Activated CD4-positive, alpha-beta T cell treated with anti-CD3 and anti-CD28 coated beads, Interleukin-10, Interleukin-2, amounts not matched to agents 100 ng/mL and 50 ng/mL, durations not matched to agents 16 hours and 8 hours (primary cell): ENCODE measurements at places on chromosomes 5 and 9.

DNA sequence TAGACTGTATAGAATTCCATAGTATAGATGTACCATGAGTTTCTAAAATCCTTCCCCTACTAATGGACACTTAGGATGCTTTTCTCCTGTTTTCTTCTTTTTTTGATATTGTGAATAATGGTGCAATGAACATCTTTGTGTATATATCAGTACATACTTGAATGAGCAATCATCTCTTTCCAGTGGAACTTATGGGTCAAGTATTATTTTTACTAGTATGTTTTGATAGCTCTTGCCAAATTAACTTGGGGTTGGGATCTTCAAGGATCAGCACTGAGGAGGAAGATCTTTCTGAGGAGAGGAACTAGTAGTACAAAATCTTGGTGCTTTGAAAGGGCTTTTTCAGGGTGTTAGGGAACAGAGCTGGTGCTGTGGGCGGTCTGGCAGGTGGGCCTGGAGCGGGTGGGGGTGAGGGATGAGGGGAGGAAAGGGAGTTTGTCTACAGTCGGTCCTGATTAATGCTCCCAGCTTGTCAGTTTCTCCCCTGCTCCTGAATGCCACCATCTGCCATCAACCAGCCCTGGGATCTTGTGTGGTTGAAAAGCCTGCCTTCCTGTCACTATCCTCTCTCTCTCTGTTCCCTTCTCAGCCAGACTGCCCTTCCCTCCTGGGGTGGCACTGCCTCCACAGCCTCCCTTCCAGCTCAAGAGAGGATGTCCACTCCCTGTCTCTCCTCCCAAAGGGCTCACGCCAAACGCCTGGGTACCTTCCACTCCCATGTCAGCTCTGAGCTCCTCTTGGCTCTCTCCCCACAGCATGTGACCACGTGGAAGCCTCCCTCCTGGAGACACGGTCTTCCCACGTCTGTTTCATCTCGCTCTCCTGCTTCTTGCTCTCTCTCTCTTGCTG, 185.9 kb downstream of the DAB2IP start:
- no peak for DNase-seq

DNA sequence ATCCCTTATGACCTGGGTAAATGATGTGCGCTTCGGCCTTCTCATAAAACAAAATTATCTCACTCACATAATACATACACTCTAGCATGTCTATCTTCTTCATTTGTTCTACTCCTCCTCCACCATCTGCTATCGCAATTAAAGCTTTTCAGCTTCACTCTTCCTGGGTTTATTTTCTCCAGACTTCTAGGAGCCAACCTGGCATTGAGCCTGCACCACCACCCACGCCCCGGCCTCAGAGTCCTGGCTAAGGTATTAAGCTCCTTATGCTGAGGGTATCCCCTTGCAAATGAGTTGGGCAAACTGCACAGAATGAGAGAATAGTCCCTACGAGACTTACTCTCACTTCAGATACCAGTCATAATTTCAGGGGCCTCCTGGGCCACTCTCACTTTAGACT, 236.1 kb upstream of the CDH12 start:
- no peak for DNase-seq

GRCh38 chr5:174404848-174405247, 319.5 kb upstream of the MSX2 start:
- no peak for DNase-seq

DNA sequence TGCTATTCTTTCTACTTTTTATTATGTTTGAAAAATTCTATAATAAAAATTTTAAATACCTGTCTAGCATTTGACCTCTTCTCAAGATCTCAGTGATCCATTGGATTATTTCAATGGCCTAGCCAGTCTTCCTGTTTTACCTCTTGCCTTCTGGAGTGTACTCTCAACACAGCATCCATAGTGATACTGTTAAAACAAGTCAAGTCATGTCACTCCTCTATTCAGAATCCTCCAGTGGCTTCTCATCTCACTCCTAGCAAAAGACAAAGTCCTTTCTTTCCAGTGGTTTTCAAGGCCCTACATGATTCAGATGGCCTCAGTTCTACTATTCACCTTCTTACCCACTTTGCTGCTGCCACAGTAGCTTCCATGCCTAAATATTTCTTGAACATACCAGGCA, 1.8 kb downstream of the MARVELD2 start:
- no peak for DNase-seq

GRCh38 chr9:124820698-124821623, 32.3 kb upstream of the WDR38 start:
- no peak for DNase-seq

GRCh38 chr9:27162045-27162444, 53.0 kb downstream of the TEK start:
- DNase-seq, result no peak

- DNase-seq, result no peak
These were observed 42.0 kb downstream of the PIP5K1B start for GRCh38 chr9:68747043-68747533.

- no peak for DNase-seq
These were observed 10.2 kb downstream of the RECK start for GRCh38 chr9:36046923-36047322.

DNA sequence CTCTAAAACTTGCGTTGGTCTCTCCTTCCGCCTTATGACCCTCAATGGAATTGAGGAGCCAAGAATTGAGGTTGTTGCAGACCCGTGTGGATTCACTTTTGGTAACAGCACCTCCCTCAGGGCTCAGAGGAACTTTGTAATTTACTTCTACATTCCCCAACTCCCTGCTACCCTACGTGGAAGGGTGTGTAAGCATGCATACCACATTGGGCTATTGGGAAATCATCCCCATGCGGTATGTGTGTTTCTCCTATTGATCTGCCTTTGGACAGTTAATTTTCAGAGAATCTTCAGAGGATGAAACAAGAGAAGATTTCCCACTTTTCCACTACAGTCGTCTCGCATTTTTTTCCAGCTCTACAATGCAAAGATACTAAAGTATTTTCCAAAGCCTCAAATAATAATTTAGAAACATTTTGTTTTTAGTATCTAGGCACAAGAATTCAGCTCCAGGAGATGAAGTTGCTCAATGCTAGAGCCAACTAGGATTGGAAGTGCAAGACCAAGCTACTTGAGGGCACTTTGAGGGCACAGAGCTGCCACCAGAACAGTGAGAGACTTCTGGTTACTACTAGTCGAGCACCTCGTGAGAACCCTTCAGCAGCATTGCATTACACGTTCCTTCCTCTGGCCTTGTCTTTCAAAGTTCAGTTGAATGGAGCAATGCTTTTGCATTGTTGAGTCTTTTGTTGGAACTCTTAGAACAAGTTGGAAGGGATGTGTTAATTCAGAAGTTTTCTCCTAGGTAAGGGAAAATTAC, 3.4 kb downstream of the C1QTNF3 start:
- no peak for DNase-seq

DNA sequence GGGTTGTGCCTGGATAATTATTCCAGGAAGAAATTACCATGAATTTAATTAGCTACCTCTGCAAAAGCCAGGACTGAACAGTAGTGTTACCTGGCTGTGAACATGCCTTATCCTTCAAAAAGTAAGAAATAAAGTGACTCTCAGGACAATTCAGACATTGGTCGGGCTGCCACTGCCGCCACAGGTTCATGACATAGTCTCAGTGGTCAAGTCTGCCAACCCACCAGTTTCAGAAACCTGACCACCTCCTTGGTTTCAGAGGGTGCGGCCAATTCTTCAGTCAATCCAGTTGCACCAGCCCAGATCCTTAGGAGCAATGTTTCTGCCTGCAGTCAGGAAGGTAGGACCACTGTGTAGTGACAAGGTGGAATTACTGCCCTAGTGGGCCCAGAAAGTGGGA, 593.1 kb upstream of the DAB2 start:
- no peak for DNase-seq

DNA sequence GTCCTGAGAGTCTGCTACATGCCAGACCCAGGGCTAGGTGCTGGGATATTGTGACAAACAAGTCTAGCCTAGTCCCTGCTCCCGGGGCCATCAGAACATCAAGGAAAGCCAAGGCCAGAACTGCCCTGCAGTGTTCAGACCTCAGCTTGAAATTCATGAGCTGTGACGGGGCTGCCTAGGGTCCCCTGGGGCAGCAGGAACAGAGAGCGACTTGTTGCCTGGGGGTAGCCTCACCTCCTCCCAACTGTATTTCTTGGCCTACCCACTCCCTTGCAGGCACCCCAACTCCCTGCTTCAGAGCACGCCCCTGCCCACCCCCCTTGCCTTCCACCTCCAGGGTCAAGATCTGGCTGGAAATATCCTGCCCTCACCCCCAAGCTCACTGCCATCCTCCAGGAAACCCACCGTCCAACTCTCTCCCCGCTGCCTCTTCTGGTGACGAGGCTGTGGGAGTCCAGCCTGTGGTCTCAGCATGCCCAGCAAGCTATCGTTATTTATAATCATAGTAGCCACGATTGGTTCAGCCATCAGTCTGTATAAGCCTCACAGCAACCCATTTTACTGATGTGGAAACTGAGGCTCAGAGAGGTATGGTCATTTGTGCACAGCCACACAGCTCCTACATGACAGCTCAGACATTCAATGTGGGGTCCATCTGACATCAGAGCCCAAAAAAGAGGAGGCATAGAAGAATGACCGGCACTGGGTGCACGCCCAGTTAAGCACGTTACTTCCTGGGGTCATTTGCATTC, 10.7 kb downstream of the DNM1 start:
- DNase-seq, result no peak

DNA sequence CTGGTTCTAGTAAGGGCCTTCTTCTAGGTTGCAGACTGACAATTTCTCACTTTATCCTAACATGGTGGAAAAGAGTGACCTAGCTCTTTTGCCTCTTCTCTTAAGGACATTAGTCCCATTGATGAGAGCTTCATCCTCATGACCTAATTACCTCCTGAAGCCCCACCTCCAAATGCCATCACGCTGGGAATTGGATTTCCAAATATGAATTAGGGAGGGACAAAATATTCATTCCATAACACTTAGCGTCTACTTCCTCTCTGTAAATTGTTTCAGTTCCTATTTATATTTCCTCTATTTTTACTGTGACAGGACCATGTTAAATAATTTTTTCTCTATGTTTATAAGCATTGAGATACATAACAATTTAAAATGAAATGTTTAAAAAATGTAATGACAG, 408.8 kb downstream of the CDH10 start:
- DNase-seq, result no peak

GRCh38 chr5:74320526-74320925, 320.0 kb downstream of the ENC1 start:
- no peak for DNase-seq

DNA sequence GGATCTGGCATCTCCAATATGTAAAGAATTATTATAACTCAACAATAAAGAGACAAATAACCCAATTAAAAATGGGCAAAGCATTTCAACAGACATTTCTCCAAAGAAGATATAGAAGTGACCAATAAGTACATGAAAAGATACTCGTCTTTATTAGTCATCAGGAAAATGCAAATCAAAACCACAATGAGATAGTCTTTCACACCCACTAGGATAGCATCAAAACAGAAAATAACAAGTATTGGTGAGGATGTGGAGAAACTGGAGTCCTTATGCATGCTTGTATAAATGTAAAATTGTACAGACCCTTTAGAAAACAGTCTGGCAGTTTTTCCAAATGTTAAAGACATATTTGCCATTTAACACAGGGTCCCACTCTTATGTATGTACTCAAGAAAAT, 39.1 kb upstream of the ITGA1 start:
- DNase-seq, result peak; percentile 62

GRCh38 chr5:50440651-50441492, at the start of gene EMB:
TSS of gene EMB (minus strand) at chr5:50441288. CDS start at chr5:50441151, 137 bp downstream.
- DNase-seq, result peak; percentile 90

DNA sequence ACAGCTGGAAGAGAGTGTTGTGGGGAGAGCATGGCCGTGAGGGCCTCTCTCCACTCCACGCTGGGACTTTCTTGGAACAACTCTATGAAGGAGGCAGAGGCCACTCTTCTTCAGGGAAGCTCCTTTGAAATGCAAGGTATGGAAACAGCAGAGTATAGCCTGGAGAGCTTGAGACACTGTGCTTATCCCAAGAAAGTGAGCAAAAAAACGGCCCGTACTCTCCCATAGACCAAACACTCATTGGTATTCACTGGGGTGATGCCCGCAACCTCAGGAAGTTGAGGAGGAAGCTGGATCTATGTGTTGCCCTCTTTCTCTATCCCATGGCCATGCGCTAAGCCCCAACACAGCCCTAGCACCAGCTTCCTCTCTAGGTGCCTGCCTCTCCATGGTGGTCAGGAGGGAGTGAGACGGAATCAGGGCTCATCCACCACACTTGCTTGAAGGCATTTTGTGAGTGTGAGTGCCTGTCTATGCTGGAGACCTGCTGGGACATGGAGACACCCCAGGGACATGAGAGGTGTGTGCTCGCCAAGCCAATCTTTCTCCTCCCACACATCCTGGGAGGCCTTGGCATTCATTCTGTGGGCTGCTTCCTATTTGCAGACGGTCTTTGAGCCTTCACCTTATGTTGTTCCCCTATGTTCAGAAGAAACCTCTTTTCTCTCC, 616.6 kb downstream of the IRX1 start:
- no peak for DNase-seq

GRCh38 chr9:79623799-79624721, 52.3 kb downstream of the TLE4 start:
- peak; percentile 77 for DNase-seq

DNA sequence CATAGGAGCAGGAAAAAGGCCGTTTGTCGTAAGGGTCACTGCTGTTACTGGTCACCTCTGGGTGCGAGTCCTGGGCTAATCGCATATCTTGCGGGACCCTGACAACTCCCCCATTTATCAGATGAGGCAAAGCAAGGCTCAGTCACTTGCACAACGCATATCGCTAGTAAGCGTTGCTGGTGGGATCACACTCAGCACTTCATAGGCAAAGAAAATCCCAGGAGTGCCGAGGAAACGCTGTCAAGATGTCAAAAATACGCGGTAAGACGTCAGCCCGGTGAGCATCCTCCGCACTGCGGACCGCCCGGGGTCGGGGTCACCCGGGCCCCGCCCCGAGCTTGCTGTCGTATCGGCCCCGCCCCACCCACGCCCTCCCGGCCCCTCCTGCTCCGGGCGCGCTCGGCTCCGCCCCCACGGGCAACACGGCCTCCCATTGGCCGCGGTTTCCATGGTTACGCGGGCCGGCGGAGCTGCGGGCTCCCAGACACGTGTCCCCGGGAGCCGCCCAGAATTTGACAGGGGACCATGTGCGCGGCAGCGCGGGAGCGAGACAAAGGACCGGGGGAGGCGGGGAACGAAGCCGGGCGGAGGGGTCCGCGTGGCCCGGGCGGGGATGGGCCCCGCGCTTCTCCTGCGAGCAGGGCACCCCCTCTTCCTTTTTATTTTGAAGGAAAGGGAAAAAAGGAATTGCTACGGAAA, 80.2 kb upstream of the IER5L start:
- DNase-seq, result peak; percentile 94

- DNase-seq, result no peak
These were observed 781 bp downstream of the NRG2 start for GRCh38 chr5:140042393-140042642.

- DNase-seq, result no peak
These were observed 84.5 kb upstream of the RAI14 start for GRCh38 chr5:34571677-34572041.

- DNase-seq, result no peak
These were observed 60.3 kb downstream of the TENT4A start for GRCh38 chr5:6773342-6774035.

- no peak for DNase-seq
These were observed 156.6 kb downstream of the TRPM3 start for GRCh38 chr9:70964861-70965260.

GRCh38 chr5:150615141-150615699, 25.2 kb upstream of the SYNPO start:
- DNase-seq, result peak; percentile 3
